Activated CD4-positive, alpha-beta memory T cell treated with anti-CD3 and anti-CD28 coated beads for 36 hours (primary cell): ENCODE measurements at places on chromosomes 7 and 10. TPM values are rescaled to one million over a fixed set of nuclear protein-coding genes. Genes with fewer than 3 reads are reported as not detected.
A peak's percentile ranks its signal among the peaks of the same experiment; 100 is the strongest.

DNA sequence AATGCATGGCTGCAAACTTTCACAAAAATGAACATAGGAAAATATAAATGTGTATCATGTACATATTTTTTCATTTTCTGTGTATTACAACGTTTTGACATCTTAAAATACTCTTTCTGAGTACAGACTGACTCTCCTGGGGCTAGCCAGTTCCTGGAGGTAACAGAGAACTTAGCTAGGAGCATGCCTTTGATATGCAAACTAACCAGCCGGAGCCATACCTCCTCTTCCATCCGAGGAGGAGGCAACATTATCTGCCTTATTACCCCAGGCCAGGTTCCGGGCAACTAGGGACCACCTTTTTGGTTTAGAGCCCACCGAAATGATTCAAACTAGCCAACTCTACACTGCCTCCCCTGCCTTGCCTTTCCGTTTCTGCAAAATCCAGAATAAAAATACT lies 33.7 kb upstream of the HECW1 start:
- no peak for DNase-seq

GRCh38 chr10:42997151-42997848 lies 79.6 kb upstream of the RET start:
- DNase-seq, result no peak

GRCh38 chr7:18566829-18567228 lies 71.3 kb downstream of the HDAC9 start:
- DNase-seq, result no peak

DNA sequence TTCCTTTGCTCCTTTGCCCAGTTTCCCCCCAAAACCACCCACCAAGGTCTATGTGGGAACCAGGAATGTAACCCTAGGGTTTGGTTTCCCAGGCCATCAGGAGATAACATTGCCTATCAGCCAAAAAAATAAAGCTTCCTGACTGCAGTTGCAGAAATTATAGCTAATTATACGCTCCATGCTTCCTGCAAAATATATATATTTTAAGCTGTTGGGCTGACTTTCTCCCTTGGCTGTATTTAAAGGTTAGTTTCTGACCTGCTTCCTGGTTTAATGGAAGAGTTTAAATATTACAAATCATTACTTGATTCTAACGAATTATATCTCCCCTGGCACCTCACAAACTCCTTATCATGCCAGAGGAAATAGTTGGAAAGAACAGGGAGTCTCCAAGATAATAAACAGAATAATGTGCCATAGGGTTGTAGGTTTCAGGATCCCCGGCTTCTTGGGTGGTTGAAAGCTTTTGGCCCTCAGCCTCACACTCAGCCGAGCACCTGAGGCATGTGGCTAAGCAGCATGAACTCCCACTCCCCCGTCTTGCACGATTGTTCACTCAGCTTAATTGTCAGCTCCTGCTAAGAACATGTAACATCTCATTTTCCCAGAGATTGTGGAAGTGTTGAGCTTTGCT lies 79.9 kb downstream of the FZD1 start:
- DNase-seq, result no peak

- DNase-seq, result peak; percentile 78
Observed at GRCh38 chr7:105656922-105657521, 75.7 kb upstream of the EFCAB10 start.

DNA sequence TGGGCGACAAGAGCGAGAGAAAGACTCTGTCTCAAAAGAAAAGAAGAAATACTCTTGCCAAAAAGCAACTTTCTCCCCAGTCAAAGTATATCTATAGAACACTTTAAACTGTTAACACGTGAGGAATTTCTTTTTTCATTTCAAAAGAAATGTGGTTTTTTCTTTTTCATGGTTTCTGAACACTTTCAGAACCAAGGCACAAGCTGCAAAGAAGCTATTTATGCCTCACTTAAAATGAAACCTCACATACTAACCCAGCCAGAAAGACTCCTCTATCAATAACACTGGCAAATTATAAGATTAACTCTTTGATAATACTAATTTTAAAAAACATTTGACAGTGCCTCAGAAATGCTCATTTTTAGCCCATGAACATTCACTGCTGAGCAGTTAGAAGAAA lies 20.9 kb downstream of the TBX20 start:
- DNase-seq, result no peak

DNA sequence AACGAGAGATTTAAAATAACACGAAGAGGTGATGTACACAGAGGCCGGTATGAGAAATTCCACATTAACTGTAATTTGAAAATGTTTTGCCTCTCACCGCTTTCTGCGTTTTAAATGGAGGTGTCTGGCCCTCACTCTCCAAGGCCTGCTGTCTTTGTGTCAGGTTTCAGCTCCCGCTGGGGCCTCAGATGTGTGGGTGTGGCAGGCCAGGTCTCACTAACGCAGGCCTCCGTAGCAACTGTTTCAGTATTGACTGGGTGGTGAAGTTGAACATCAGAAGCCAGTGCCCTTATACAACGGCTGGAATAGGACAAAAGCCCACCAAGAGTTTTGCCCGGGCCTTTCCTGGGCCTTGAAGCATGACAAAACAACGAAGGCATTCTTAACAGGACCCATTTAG lies 303.1 kb downstream of the ADARB2 start:
- DNase-seq, result no peak

GRCh38 chr7:107850216-107850615 lies 40.8 kb upstream of the DLD start:
- no peak for DNase-seq

DNA sequence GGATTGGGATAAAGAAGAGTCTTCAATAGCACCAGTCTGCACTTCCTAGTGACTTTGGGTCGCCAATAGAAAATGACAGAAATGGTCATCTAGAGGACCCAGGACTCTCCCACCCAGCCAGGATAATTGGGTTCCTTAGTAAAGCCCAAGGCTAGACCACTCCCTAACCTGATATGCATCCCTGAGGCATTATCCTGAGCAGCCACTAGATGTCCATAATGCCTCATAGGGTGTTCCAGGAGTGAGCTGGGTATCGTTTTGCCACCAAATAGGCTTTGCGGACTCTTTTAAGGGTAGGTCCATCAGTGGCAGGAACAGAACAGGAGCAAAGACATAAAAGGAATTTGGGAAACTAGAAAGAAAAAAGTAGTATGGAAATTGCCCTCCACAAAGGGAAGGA lies 4.5 kb upstream of the LRRC4 start:
- DNase-seq, result no peak

DNA sequence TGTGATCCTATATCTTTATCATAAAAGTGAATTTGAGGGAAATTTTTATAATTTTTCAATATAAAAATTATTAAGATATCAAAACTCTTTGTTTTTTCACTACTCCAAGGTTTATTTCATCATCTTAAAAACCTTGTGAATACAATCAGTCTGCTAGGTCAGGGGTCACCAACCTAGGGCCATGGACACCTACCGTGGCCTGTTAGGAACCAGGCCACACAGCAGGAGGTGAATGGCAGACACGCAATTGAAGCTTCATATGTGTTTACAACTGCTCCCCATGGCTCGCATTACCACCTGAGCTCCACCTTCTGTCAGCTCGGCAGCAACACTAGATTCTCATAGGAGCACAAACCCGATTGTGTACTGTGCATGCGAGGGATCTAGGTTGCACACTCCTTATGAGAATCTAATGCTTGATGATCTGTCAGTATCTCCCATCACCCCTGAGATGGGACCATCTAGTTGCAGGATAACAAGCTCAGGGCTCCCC lies 271.2 kb upstream of the C7orf33 start:
- DNase-seq, result no peak

Gene RELN
- not detected for total RNA-seq

Gene ABCF2
- 41.1 TPM for total RNA-seq

Gene FGFBP3
- 1.2 TPM for total RNA-seq

Gene TBXAS1
- 4.8 TPM for total RNA-seq

Gene SYNPO2L
- not detected for total RNA-seq
